ENCODE measurements at places on chromosomes 5 and 9.

DNA sequence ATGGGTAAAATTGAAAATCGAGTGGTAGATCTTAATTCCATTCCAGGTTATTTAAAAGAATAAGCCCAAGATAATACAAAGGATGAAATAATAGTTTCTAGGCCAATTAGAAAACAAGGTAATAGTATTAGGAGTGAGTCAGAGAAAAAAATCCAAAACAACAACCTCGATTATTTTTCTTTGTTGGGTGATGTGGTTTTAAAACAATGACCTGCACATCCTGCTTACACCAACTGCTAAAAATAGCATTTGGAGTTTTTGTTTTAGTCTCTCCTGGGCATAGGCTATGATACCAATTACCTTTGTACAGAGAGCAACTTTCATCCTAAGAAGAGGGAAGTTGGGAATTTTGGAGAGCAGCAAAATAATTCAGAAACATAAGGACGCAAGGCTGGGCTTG lies 101.7 kb upstream of the MYO10 start:
- DNase-seq: no peak

- no peak for DNase-seq
Measured at GRCh38 chr5:1055896-1056610, 47.5 kb downstream of the NKD2 start.

GRCh38 chr9:85425153-85425611 lies 316.6 kb downstream of the AGTPBP1 start:
- no peak for DNase-seq

DNA sequence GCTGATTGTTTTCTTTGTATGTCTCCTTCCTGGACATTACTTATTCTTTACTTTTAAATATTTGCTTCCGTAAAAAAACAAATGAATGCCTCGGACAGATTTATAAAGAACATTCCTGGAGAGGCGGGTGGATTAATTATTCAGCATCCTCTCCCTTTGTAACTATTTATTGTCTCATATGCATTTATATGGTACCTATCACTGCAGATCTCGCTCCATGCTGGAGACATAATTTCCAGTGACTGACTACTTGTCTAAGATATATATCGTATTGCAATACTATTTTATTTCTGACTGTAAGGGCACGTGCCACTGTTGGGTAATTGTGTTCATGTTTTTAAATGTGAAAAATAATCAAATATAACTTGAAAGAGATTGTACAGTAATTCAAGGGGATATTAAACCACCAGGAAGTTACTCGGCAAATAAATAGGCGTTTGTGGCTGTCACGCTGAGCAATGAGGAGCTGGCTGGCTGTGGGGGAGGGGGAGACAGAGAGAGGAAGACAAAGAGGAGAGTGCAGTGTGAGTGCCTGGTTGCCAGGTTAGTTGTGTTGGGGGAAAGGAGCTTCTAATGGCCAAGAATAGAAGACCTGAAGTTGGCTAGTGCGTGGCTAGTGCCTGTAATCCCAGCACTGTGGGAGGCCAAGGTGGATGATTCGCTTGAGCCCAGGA lies 131.8 kb upstream of the GABRP start:
- DNase-seq: no peak

- DNase-seq: no peak
Measured at GRCh38 chr9:124450241-124450924, at the start of gene ADGRD2. ADGRD2 (plus strand) TSS chr9:124450451; CDS start chr9:124451667, 1,216 bp downstream.

GRCh38 chr5:120895660-120896059 lies 431.6 kb downstream of the PRR16 start:
- no peak for DNase-seq

DNA sequence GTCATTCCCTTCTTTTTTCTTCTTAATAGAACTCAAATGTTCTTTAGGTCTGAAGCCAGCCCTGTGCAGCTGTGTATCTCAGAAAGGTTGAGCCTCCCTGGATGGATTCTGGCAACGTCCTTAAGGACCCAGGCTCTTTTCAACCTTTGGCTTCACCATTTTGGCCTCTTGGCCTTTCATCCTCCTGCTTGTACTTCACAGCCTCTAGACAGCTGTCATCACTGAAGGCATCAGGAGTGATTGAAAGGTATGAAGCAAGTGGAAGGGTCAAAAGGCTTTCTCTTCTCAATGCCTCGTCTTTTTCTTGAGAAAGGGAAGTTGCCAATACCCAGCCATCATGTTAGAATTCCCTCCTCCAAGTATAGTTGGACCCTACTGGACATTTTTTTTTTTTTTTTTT lies 81.2 kb upstream of the RANBP3L start:
- DNase-seq: no peak

DNA sequence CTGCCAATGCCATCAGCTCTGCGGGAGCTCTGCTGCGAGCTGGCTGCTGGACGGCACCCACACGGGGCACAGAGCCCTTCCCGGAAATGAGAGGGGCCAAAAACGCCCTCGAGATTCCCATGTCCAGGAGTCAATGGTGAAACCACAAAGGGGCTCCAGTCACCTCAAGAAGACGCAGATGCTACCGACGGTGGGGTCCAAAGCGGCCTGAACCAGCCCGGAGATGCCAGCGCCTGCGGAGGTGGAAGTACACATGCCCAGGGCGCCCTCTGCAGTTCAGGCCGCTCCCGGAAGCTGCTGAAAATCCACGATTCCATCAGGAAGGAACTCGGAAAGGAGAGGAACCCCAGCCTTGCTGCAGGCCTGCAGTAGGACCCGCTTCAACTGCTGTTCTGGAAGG lies 82.4 kb upstream of the SELENOP start:
- no peak for DNase-seq

DNA sequence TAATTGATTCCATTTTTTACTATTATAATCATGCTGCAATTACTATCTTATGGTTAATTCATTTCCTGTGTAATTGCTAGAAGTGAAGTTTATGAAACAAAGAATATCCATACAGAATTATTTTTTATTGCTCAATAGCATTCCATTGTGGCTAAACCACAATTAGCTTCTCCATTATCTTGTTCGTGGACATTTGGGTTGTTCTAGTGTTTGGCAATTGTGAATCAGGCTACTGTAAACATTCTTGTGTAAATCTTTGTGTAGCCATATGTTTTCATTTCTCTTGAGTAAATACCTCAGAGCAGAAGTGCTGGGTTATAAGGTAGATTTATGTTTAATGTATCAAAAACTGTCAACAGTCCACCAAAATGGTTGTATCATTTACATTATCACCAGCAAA lies 341.1 kb downstream of the MAT2B start:
- DNase-seq: no peak

- DNase-seq: no peak
Measured at GRCh38 chr9:91282292-91282691, 79.4 kb downstream of the AUH start.

DNA sequence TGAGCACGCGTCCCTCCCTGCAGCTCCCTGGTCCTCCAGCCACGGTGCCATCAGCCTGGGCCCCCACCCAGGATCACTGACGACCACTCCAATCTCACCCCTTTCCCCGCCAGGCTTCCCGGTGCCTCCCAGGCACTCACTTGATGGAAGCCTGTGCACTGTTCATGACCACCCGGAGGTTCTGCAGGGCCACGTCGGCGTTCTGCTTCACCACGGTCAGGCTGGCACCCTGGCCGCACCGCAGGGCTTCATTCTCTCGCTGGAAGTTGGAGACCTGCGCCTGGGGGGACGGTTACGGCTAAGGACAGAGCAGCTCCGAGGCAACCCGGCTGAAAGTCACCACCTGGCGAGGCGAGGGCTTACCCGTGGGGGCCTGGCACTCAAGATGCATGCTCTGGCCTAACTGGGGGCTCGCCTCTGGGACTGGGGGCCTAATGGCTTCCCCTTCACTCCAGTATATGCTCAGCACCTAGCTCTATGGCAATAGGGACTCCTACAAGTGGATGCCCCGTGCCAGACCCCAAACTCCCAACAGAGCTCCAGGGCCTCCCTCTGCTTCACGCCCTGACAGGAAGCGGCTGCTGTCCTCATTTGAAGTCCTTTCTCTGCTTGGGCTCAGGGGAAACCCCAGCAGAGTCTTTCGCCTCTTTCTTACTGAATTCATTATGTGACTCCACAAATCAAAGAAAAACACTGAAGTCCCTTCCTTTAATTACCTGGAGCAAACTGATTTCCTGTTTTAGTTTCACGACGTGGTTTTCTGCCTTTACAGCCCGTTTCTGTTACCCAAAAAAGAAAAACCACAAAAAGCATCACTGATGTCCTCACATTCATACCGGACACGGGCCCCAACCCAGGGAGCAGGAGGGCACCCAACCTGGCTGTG lies 4.2 kb upstream of the SNAPC4 start:
- no peak for DNase-seq

GRCh38 chr5:133992429-133993155 lies 12.2 kb downstream of the VDAC1 start:
- no peak for DNase-seq

DNA sequence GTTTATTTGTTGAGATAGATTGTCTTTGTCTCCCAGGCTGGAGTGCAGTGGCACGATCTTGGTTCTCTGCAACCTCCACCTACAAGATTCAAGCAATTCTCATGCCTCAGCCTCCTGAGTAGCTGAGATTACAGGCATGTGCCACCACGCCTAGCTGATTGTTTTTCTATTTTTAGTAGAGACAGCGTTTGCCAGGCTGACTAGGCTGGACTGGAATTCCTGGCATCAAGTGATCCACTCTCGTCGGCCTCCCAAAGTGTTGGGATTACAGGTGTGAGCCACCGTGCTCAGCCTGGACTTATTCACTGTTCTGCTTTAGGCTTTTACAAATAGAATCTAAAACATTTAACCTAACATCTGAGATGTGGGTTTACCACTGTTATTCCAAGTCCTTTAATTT lies 91.3 kb downstream of the COMMD10 start:
- no peak for DNase-seq

GRCh38 chr9:136882109-136882946 lies 4.0 kb upstream of the TRAF2 start:
- peak; percentile 75 for DNase-seq

DNA sequence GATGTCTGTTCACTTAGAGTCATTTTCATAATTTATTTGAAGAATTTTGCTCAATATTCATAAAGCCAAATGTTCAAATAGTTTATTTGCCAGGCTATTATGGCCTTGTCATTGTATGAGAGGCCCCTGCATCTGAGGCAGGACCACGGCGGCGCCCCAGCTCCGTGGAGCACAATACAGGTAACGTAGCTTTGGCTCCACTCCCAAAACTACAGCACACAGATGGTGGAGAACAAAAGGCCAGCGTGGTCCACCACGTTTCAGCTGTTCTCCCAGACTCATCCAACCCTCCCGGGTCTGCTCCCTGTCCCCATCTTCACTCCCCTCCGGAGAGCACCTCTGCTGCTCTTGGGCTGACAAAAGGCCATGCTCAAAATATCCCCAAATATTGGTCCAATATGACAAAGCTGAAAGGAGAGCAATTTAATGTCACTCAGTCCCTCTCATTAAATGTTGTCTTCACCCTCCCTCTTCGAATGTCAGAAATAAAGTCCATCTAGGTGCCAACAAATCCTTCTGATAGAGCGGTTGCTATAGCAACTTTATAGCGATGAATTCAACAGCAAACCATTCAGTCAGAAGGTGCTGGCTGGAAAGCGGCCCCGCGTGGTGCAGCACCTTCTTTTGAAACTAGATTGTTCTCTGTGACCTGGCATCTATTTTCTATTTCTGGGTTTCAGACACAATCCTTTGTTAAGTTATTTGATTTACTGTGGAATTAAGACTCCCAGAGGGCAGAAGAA lies 504.3 kb downstream of the ARHGEF28 start:
- DNase-seq: no peak

GRCh38 chr9:89023740-89024139 lies 32.5 kb downstream of the S1PR3 start:
- DNase-seq: no peak

DNA sequence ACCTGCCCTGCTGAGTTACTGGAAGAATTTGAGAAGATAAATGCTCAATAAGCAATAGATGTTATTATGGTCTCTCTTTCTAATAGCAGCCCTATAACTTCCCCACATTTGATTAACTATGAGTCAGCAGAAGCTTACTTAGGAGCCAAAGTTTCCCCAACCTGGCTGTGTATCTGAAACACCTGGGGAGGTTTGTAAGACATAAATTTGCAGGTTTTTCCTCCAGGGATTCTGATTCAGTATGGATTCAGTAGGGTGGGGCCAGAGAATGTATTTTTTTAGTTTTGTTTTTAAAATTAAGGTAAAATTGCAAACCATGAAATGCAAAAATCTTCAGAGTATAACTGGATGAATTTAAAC lies 44.9 kb upstream of the GNPDA1 start:
- DNase-seq: no peak

DNA sequence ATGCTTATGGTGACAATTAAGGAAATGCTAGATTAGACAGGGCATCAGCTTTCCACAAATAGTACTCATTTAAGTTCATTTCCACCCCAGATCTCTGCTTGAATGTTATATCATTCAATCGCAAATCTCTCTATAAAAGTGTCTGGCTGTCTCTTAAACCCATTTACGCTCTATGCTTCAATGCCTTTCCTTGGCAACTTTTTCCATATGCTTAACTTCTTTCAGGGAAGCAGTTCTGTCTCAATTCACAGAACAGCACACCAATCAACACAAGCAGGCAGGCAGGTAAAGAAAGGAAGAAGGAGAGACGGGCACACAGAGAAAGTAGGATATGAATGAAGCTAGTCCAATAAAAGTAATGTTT lies 243.1 kb downstream of the DENND1A start:
- no peak for DNase-seq

GRCh38 chr5:172439785-172440477 lies 14.4 kb downstream of the SH3PXD2B start:
- DNase-seq: no peak

- DNase-seq: no peak
Measured at GRCh38 chr5:14218897-14219573, 75.9 kb downstream of the TRIO start.

DNA sequence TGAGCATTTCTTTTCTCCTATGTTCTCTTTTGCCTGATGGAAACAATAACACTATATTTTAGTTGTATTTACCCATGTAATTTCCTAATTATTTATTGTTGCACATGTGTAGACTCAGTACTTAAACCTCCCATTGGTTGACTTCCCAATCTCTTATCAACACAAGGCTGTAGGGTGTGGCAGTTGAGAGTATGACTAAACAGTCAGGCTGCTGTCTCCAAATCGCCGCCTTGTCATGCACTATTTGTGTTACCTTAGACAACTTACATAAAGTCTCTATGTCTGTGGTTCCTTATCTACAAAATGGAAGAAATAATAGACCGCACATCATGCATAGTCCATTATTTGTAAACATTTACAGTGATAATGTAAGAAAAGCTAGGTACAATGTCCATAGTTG lies 68.9 kb upstream of the EFNA5 start:
- DNase-seq: no peak

GRCh38 chr9:3343671-3344070 lies 182.1 kb downstream of the RFX3 start:
- DNase-seq: no peak

GRCh38 chr9:68457803-68458202 lies 82.9 kb downstream of the TMEM252 start:
- no peak for DNase-seq

DNA sequence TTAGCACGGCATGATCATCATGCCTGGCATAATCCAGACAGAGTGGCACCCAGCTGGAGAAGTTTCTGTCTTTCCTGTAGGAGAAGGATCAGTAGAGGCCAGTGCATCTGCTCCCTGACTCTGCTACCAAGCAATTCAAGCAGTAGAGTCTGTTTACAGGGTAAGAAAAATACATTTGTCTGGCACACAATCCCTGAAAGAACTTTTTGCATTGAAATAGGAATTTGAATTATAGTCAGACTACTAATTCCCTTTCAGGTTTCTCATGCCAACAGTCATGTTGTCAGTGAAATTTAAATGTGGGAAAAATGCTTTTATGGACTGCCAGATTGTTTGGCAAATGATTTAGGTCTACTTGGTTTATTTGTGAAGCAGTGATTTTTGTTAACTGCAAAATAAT lies 125.6 kb downstream of the RAB3C start:
- DNase-seq: no peak
